ENCODE measurements at places on chromosomes 5 and 9.
A peak's percentile ranks its signal among the peaks of the same experiment; 100 is the strongest.

DNA sequence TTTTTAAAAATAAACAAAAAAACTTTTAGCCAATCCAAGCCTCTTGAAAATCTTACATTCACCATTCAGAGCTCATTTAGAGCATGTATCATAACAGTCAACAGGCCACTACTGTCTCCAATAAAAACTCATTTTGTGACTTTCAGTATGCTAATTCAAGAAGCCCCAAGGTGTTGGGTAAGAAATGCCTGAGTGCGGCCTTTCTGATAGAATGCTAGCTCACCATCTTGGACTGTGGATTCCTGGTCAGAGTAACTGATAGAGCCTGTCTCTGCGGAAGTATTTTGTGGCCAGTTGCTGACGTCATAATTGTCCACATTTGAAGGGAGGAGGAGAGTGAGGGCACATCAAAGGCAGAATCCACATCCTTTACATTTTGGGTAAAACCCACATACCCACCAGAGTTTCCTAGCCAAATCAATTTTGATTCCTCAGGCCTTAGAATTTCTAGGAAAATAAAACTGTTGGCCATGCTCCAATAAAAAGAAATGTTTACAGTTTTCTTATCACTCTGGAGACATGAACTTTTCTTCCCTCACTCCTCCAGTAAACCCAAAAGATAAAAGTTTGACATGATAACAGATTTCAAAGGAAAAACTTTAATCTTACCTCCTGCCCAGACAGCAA is 41.1 kb upstream of the ERCC6L2 start:
- DNase-seq = no peak

- no peak for DNase-seq
Measured at GRCh38 chr9:85630676-85631075, 111.1 kb downstream of the AGTPBP1 start.

DNA sequence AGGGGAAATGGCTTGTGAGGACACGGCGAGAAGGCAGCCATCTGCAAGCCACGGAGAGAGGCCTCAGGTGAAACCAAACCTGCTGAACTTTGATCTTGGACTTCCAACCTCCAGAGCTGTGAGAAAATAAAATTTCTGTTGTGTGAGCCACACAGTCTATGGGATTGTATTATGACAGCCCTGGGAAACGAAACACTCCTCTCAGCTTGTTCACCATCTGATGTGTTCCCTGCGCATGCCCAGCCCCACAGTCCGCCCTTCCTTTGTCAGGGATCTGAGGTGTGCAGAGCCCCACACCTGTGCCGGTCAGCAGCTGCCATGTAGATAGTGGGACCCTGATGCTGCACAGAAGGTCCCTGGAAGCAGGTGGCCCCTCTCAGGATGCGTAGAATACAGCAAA is 34.1 kb downstream of the PLPP7 start:
- no peak for DNase-seq

DNA sequence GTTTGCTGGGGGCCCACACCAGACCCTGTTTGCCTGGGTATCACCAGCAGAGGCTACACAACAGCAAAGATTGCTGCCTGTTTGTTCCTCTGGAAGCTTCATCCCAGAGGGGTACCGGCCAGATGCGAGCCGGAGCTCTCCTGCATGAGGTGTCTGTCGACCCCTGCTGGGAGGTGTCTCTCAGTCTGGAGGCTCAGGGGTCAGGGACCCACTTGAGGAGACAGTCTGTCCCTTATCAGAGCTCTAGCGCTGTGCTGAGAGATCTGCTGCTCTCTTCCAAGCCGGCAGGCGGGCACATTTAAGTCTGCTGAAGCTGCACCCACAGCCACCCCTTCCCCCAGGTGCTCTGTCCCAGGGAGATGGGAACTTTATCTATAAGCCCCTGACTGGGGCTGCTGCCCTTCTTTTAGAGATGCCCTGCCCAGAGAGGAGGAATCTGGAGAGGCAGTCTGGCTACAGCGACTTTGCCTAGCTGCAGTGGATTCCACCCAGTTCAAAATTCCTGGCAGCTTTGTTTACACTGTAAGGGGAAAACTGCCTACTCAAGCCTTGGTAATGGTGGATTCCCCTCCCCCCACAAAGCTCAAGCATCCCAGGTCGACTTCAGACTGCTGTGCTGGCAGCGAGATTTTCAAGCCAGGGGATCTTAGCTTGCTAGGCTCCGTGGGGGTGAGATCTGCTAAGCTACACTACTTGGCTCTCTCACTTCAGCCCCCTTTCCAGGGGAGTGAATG is 206.0 kb upstream of the TLX3 start:
- DNase-seq = no peak

GRCh38 chr5:98095072-98095471 is 678.4 kb upstream of the RGMB start:
- no peak for DNase-seq

DNA sequence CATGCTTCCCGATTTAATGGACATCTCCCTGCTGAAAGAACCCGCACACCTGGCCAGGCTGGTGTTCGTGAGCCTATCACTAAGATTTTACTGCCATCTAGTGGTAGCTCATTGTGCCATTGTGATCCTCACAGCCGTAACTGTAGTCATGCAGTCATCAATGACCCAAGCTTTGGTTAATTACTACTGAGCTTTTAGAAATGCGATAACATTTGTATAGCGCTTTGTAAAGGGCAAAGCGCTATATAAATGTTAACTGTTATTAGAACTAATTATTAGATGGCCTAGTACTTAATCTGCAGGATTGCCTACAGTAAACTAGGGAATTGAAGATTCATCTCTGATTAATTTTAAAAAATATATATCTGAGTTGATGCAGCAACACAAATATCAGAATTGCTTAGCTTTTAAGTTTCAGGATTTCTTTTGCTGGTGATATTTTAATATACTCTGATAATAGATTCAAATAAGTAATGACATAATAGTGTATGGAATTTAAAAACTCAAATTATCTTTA is 90.2 kb downstream of the HACD4 start:
- DNase-seq = peak; percentile 56

- DNase-seq = no peak
Measured at GRCh38 chr5:37881359-37881758, 41.5 kb upstream of the GDNF start.

DNA sequence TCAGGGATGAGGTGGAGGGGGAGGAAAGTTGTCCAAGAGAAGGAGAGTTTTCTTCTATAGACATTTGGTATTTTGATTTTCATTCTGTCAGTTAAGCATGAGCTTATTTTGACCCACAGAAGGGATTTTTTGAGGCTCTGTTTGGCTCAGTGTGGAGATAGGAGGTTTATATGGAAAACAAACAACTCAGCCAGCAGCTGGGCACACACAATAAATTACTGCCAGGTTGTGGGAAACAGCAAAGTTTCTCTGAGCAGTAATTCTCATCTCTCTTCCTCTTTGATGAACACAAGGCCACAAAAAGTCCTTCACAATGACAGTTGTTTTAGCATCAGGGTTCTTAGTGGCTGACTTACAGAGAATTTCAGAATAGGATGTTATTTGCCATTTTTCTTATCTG is 486.1 kb downstream of the KDM4C start:
- DNase-seq = no peak

DNA sequence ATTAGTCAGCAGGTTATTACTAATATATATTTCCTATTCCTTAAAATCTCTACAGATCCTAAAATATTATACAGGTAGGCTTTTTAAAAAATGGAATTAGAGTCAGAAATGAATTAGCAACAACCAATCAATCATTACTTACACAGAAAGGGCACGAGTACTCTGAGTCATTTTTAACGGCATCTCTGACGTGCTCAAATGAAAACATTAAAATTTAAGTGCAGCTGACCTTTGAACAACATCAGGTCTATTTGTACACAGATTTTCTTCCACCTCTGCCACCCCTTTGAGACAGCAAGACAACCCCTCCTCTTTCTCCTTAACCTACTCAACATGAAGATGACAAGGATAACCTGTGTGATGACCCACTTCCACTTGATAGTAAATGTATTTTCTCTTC is 19.1 kb downstream of the AUH start:
- DNase-seq = no peak

DNA sequence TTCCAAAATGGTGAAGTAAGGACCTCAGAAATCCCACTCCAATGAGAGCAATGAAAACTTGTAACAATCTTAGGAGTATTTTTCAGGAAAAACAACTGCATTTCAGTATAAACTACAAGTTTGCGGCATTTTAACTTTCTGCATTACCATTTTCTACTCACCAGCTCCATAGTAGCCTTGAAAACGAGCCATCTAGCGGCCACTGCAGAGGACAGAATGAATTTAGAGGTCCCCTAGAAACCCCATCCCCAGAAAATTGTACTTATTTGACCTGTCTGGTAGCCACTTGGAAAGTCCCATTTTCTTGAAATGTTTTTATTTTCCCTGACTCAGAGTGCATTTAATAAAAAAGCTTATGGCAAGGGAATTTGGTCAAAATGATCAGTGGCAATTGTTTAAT is 205.4 kb upstream of the ITGA1 start:
- DNase-seq = no peak

- no peak for DNase-seq
Measured at GRCh38 chr5:134129411-134130238, 15.1 kb downstream of the TCF7 start.

GRCh38 chr5:59487068-59487686 is 406.3 kb downstream of the PDE4D start:
- DNase-seq = no peak

GRCh38 chr5:112165897-112166737 is 253.0 kb downstream of the EPB41L4A start:
- DNase-seq = no peak

DNA sequence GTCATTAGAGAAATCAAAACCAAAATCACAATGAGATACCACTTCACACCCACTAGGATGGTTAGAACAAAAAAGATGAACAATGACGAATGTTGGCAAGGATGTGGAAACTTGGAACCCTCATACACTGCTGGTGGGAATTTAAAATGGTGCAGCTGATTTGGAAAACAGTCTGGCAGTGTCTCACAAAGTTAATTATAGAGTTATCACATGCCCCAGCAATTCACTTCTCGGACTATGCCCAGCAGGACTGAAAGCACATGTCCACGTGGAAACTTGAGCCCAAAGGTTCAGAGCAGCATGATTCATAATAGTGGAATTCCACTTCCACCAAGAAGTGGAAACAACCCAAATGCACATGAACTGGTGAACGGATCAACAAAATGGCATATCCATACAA is 85.0 kb upstream of the HRH2 start:
- DNase-seq = no peak

DNA sequence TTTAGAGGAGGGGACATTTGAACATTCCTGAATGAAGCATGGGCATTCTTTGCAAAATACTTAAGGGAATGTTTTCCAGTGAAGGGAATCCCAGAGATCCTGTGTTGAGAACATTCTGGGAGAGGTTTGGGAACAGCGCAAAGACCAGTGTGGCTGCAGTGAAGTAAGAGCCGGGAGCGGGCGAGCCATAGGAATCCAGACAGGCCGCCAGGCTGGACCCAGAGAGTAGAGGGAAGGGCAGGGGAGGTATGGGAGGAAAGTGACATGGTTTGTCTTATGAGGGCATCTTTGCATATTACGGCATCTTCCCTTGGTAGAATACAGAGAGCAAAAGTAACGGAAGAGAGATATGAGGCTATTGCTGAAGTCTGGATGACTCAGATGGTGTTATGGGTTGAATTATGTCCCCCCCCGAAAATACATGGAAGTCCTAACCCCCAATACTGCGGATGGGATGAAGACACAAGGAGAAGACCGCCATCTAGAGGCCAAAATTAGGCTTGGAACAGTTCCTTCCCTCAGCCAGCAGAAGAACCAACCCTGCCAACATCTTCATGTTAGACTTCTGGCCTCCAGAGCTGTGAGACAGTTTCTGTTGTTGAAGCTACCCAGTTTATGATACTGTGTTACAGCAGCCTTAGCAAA is 268.2 kb downstream of the MAST4 start:
- no peak for DNase-seq

- DNase-seq = no peak
Measured at GRCh38 chr5:63535840-63536602, 426.2 kb downstream of the HTR1A start.

DNA sequence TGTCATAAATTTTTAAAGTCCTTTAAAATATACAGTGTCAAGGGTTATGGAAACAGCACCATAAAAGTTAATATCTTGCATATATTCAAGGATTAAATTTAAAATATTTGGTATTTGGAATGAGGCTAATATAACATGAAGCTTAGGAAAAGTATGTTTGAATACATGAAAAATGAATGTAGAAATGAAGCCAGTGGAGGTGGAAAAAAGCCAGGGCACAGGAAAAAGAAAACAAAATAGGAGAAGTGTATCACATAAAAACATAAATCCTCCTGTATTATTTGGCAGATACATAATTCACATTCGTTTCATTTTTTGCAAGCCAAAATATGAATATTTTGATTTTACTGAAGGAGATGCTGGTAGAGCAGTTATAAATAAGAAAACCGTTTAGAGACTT is 587.0 kb upstream of the ZNF608 start:
- no peak for DNase-seq

DNA sequence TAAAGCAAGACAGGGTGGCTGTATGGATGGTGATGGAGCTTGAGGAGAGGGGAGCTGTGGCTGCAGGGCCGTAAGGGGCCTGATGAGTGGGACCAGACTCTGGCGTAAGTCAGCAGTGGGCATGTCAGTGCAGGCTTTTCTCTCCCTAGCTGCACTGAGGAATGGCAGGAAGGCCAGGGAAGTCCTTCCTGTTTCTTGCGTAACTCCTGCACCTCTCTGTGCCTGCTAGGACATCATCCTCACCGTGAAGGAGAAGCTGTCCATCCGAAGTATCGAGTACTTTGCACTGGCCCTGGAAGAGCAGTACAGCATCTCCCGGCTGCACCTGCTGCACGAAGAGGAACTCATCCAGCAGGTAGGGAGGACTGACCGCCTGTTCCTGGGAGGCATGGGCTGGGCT is 24.1 kb upstream of the TRMT10B start:
- no peak for DNase-seq

DNA sequence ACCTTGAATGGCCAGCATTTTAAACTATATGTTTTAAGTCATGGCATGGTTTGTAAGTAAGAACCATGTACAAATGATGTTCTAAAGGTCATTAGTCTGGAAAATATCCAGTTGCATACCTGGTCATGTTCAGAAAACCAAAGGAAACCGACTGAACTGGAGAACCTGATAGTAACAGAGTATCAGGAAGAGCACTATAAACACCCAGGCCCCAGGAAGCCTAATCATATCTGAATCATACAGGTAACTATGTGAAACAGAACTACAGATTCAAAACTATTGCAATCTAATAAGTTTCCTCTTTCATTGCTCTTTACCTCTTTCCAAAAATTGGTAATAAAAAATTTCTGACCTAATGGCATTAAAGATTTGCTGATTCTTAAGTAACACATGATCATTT is 500.3 kb downstream of the ARHGEF28 start:
- no peak for DNase-seq

- no peak for DNase-seq
Measured at GRCh38 chr5:155651-156410, 35.5 kb upstream of the LRRC14B start.

GRCh38 chr5:143893638-143894037 is 81.7 kb downstream of the HMHB1 start:
- DNase-seq = no peak

GRCh38 chr5:74943905-74944304 is 77.7 kb upstream of the FAM169A start:
- DNase-seq = no peak

Measured in amniotic stem cell (primary cell).